ENCODE measurements at places on chromosomes 2 and 18.
A peak's percentile ranks its signal among the peaks of the same experiment; 100 is the strongest.

DNA sequence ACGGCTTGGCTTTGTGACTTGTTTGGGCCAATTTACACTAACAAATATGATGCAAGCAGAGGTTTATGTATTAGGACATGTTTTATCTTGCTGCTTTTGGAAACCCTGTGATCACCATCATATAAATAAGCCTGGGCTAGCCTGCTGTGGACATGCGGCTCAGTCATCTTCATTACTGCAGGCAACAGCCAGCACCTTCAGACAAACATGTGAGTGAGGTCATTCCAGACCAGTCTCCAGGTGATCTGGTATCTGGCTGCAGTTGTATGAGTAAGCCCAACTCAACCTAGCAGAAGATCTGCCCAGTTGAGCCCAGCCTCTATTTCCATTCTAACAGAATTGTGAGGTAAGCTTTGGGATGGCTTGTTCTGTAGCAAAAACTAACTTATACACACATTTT lies 254.6 kb upstream of the ATP5MC3 start:
- no peak for ATAC-seq

DNA sequence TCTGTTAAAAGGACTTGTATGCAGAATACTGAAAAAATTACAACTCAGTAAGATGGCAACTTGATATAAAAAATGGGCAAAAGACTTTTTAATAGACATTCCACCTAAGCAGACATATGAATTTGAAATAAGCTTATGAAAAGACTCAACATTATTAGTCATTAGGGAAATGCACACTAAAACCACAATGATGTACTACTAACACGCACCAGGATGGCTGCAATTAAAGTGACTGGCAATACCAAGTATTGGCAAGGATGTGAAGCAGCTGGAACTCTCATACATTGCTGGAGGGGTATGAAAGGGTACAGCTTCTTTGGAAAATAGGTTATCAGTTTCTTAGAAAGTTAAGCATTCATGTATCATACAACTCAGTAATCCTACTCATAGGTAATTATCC lies 3.2 kb upstream of the ENOSF1 start:
- ATAC-seq: no peak

GRCh38 chr18:78765142-78765541 lies 214.5 kb upstream of the SALL3 start:
- ATAC-seq: no peak

DNA sequence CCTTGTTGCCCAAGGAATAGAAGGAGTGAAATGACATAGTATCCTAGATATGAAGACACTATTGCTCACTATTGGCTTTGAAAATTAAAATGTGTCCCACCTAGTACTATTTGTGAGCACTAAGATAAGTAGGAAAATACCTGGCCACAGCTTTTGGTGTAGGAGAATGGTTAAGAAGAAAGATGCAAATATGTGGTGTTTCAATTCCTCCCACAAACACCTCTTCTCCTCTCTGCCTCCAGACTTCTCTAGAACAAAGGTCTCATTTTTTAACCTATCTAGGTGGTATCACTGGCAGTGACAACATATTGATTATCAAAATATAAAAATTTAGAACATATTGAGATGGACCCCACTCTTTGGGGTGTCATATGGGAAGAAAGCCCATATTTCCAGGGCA lies 929.9 kb upstream of the FANCL start:
- ATAC-seq: no peak

- ATAC-seq: no peak
Measured at GRCh38 chr2:238706163-238706562, 141.7 kb upstream of the TWIST2 start.

GRCh38 chr2:128563348-128563687 lies 244.7 kb upstream of the HS6ST1 start:
- ATAC-seq: peak; percentile 95

DNA sequence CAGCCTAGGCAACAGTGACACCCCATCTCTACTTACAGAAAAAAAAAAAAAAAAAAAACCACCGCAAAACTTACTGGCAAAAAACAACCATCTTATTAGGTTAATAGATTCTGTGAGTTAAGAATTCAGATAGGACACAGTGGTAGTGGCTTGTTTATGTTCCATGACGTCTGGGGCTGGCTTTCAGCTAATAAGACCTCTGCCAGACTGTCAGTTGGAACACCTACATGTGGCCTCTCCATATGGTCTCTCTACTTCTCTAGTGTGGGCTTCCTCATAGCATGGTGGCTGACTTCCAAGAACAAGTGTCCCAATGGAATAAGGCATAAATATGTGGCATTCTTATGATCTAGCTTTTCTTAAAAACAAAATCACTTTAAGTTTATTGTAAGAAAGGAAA lies 94.0 kb upstream of the OTX1 start:
- no peak for ATAC-seq

- ATAC-seq: no peak
Measured at GRCh38 chr2:45734952-45735351, 83.5 kb downstream of the PRKCE start.

DNA sequence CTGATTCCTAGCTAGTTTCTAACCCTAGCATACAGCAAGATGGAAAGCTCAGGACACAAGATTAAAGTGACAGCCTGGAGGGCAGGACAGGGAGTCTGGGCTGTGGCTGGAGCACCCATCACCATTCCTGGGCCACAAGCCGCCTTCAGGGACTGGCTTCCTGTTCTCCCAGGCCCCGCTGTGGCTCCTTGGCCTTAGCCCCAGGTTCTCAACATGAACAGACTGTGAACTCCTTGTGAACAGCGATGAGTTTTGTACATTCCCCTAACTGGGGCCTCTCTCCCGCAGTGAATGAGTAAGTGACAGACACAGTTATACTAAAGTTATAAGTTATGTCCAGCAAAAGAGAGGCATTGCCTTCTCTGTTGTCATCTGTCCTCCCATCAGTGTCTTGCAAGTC lies 35.9 kb upstream of the SLC14A1 start:
- ATAC-seq: no peak

DNA sequence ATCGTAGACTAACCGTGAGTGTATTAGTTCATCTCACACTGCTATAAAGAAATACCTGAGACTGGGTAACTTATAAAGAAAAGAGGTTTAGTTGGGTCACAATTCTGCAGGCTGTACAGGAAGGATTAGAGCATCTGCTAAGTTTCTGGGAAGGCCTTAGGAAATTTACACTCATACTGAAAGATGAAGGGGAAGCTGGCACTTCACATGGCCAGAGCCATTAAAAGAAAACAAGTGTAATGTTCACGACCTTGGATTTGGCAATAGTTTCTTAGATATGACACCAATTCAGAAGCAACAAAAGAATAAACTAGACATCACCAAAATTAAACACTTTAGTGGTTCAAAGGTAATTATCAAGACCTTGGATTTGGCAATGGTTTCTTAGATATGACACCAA lies 23.8 kb downstream of the ABCB11 start:
- ATAC-seq: no peak

GRCh38 chr2:229206548-229206947 lies 64.5 kb downstream of the PID1 start:
- no peak for ATAC-seq

DNA sequence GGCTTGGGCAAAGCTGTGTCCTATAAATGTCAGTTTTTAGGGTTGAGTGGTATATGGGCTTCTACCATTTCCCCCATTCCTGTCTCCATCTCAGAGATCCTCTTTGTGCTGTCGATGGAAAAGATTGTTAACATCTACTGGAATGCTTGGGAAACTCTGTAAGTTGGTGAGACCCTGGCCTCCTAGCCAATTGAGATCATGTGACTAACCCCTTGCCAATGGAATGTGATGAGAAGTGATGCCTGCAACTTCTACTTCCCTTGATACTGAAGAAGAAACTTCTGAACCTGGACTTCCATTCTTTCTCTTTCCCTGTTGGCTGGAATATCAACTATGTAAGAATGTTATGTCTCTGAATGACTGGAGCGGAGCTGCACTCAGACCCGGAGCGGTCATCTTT lies 14.5 kb downstream of the SLC39A10 start:
- no peak for ATAC-seq

- no peak for ATAC-seq
Measured at GRCh38 chr18:74163019-74163660, 14.8 kb downstream of the TIMM21 start.

- no peak for ATAC-seq
Measured at GRCh38 chr2:27091746-27092695, 5.4 kb downstream of the KHK start.

- no peak for ATAC-seq
Measured at GRCh38 chr2:195848119-195848899, 191.3 kb downstream of the SLC39A10 start.

- ATAC-seq: no peak
Measured at GRCh38 chr2:237592425-237592980, 2.0 kb upstream of the RAB17 start.

GRCh38 chr2:152505495-152505906 lies 170.5 kb downstream of the FMNL2 start:
- ATAC-seq: peak; percentile 53

- no peak for ATAC-seq
Measured at GRCh38 chr2:55089726-55090125, 39.5 kb upstream of the RTN4 start.

GRCh38 chr2:181464966-181465365 lies 7.8 kb downstream of the ITGA4 start:
- ATAC-seq: no peak

DNA sequence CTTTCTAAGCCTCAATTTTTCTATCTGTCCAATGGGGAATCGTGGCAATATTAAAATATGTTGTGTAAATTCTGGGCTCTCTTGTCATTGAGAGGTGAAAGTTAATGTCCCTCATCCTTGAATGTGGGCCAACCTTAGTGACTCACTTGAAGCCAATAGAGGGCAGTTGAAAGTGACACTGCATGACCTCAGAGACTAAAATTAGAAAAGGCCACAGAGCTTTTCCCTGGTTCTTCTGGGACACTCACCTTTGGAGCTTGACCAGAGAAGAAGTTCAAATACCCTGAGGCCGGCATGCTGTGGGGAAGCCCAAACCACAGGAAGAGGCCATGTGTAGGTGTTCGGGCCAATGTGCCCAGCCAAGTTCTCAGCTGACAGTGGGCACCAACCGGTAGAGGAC lies 24.1 kb upstream of the SIX2 start:
- no peak for ATAC-seq

DNA sequence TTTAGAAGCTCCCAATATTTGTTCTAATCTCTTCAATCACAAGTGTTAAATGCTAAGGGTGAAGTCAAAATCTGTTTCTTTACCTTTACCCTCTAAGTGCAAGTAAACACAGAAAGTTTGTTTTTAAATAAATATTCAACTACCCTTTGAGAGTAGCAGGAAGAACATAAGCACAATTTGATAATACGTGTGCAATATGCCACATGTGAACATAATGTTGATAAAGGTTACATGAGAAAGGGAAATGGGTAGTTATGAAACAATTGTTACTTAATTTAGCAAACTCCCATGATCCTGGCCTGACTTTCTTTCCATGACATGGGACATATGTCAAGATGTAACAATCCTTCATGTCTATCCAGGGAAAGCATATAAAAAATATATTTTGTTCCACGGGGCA lies 7.1 kb downstream of the SPRED2 start:
- no peak for ATAC-seq

DNA sequence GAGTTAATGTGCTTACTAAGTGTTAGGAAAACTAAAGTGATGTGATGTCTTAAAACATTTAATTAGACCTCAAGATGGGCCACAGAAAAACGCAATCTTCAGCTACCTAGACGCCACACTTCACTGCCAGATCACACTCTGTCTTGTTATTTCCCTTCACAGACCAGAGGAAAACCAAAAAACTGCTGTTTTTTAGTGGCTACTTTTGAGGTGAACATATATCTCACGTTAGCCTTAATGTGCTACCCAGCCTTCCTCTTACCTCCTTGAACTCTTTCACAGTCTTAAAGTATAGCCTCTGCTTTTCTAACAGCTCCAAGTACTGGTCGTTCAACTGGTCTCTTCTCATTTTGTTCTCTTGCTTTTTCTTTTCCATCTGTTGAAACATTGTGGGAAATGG lies 83.1 kb downstream of the CCDC93 start:
- no peak for ATAC-seq

DNA sequence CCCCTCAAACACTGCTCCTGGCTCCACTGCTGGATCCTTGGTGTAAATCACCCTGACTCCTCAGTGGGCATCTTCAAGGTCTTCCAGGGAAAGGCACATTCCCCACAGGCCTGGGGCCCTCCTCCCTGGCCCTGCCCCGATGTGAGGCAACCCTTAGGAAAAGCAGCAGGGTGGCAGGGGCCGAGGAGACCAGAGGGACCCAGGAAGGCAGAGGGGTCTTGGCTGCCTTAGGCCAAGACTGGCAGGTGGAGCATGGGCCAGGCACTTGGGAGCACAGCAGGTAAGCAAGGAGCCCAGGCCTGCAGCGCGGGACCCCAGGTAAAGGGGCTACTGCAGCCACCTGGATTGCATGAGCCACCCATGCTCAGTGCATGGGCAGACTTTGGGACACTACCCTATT lies 96.9 kb downstream of the GYPC start:
- no peak for ATAC-seq

DNA sequence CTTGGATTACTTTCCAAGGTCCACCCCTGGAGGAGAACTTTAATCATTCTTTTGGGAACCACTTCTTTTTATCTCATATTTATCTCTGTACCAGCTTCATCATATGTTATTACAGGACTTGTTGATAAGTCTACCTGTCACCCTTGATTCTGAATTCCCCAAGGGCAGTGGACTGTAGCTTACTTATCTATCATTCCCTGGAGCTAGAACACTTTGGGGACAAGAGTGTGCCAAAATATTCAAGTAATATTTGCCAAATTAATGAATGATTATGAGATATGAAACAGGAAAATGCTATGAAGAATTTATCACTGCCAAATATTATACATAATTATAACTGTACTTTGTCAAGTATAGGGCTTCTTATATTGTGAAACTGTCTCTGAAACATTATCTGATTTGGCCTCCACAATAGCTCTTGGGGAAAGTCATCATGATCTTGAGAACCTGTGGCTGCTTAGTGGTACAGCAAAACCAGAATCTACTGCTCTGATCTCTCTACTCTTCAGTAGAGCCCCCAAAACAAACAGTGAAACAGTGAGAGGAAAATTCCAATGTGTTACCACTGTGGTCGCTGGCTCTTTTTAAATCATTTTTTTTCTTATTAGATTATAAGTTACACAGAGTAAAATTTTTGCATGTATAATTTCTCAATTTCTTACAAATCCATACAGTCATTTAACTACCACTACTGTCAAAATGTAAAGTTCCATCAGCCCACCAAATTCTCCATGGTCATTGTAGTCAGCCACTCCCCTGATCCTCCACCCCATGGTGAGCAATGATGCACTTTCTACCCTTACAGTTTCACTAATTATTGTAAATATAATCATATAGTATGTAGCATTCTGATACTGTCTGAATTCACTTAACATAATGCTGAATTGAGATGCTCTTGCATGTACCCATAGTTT lies 197.5 kb downstream of the PIEZO2 start:
- no peak for ATAC-seq

DNA sequence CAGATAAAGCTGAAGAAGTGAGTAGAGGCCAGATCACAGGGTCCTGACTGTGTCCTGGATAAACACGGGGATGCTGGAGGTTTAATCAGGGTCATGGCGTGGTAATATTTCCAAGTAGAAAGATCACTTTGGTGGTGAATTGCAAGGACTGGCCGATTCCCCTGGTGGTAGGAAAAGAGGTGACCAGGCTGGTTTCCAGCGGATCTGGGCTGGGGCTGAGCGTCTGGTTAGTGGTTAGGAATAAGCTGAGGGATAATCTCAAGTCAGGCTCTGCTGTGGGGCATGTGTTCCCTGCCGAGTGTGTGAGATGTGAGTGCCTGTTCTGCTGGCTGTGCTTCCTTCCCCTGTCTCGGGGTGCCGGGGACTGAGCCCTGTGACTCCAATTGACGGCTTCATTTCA lies 484.0 kb downstream of the TSN start:
- ATAC-seq: no peak
